ENCODE measurements at places on chromosomes 16 and 17.

- DNase-seq: no peak
These were observed 1.1 kb downstream of the KATNIP start for GRCh38 chr16:27551036-27551435.

DNA sequence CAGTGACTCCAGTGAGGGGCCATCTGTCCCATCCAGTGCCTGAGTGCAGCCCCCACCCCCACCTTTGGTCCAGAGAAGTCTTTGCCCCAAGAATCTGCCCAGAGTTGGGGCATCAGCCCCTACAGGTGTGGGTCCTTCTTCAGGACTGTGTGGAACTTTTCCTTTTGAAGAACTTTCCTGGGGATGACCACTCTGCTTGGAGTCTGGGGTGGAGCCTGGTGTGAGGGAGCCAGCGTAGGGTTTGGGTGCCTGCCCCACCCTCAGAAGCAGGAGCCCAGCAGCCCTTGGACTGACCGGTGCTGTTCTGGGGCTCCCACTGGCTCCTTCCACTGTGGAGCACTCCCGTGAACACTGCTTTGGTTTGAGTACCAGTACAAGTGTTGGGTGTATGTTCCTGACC lies 19.3 kb downstream of the MPRIP start:
- DNase-seq: no peak

DNA sequence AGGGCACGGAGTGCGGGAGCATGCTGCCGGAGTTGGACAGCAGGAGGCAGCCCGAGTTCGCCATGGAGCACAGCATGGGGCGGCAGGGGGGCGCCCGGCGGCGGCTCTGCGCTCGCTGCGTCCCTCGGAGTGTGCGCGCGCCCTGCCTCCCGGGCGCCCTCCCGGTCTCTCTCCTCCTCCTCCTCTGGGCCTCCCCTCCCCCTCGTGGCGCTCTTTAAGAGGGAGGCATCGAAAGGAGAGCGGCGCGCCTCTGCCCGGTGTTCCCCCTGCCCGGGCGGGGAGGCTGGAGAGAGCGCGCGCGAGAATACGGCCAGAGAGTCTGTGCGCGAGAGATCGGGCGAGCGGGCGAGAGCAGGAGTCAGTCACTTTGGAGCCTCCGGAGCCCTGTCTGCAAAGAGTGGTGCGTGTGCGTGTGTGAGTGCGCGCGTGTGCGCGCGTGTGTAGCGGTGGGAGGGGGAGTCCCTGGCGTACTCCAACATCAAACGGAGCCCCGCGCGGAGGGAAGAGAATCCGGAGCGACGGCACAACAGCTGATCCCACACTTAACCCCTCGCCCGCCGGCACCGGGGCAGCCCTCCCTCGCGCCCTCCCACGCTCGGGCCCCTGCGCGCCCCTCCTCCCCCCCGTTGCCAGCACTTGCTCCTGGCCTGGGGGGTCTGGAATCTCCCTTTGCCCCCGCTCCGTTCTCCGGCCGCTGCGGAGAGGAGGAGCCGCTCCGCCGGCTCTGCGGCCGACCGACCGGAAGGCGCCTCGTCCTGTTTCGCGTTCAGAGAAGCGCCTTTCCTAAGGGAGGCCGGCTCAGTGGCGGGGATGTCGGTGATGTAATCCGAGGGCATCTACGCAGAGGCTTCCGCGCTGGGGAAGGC lies 108.9 kb downstream of the ENGASE start:
- DNase-seq: no peak

- DNase-seq: no peak
These were observed 51.0 kb upstream of the GPRC5B start for GRCh38 chr16:19935694-19936093.

GRCh38 chr17:75842411-75842810 lies 1.8 kb downstream of the UNC13D start:
- DNase-seq: no peak

DNA sequence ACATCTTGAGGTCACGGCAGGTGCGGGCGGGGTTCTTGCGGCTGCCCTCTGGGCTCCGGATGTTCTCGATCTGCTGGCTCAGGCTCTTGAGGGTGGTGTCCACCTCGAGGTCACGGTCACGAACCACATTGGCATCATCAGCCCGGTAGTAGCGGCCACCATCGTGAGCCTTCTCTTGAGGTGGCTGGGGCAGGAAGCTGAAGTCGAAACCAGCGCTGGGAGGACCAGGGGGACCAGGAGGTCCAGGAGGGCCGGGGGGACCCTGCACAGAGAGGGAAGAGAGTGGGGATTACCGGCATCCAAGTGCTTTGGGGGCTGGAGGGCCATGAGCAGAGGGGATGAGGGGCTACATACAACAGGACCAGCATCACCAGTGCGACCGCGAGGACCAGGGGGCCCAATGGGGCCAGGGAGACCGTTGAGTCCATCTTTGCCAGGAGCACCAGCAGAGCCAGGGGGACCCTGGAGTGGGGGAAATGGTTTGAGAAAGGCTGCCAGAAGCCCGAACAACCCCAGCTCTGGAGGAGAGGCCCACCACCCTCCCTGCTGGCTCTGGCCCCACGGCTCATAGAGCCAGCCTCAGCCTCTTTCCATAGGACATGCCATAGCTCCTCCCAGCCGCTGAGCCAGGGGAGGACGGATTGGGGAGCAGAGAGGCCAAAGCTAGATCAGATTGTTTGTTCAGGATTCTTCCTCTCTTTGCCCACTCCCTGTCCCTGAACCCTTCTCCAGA lies 14.6 kb downstream of the COL1A1 start:
- no peak for DNase-seq

GRCh38 chr17:17661834-17662385 lies 19.3 kb upstream of the RAI1 start:
- DNase-seq: no peak

- DNase-seq: no peak
These were observed 18.2 kb downstream of the USP31 start for GRCh38 chr16:23131036-23131435.

DNA sequence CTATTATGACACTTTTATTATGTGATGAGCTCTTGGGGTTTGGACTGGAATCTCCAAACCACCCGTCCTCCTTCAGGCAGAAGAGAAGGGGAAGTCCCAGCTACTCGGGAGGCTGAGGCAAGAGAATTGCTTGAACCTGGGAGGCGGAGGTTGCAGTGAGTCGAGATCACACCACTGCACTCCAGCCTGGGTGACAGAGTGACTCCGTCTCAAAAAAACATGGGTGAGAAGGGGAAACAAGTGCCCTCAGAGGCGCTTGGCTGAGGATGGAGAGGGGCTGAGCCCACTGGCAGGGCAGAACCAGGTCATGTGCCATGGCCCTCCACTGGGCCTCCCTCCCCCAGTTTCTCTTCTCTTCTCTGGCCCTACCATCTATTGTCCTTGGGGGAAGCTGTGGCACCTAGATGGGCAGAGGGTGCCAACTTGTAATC lies 120.9 kb upstream of the SMURF2 start:
- no peak for DNase-seq

- DNase-seq: no peak
These were observed 701 bp upstream of the DPEP2 start for GRCh38 chr16:67999985-68000384.

All from activated naive CD4-positive, alpha-beta T cell treated with anti-CD3 and anti-CD28 coated beads, Interleukin-2, amount 50 U/mL, for 72 hours (primary cell).